ENCODE measurements at places on chromosomes 12 and 14.

DNA sequence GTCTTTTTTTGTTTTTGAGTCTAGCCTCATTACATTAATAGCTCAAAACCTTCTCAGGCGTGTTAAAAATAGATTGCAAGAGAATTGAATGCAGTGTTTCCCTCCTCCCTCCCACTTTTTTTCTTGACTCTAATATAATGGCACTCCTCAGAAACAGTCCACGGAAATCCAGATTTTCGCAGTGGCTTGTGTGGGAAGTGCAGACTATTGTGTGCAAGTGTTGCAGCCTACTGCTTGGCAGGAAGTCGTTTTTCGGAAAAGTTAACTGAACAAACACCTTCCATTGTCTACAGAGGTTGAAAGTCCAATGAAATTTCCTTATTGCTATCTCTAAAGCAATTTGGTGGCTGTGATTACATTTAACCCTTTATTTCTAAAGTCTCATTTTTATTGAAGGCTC, 147.9 kb upstream of the E2F7 start:
- DNase-seq = no peak

DNA sequence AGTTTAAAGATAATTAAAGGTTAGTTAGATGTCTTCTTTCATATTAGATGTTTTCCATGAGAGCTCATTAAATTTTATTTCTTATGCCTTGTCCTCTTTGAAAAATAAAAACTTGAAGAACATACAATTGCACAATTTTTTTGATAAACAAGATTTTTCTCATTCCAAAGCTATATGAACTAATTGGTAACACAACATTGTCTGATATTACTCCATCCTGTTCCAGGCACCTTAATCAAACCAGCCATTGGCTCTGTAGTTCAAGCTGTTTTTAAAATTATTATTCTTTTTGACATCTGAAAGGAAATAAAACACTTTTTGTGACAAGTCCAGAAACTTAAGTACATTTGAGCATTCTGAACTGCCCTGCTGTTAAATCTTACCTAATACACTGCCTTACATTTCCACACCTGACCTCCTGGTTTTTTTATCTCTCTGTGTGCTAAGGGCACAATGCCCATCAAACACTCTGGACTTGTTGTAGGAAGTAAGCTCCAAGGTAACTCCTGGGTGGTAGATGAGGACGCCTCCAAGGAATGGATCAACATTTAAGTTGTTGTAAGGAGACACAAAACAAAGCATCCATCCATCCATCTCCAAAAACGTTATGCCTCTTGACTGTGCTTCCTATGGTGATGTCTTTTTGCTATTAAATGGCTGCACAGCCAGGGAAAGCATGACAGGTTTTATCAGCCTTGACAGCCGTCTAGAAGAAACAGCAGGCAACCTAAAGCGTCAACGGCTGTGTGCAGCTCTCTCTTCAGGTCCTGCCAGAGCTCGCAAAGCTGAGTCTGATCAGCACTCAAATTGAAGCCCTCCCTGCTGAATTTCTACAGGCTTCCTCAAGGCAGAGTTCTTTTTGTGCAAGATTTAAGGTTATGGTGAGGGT, 449.9 kb upstream of the FLRT2 start:
- no peak for DNase-seq

DNA sequence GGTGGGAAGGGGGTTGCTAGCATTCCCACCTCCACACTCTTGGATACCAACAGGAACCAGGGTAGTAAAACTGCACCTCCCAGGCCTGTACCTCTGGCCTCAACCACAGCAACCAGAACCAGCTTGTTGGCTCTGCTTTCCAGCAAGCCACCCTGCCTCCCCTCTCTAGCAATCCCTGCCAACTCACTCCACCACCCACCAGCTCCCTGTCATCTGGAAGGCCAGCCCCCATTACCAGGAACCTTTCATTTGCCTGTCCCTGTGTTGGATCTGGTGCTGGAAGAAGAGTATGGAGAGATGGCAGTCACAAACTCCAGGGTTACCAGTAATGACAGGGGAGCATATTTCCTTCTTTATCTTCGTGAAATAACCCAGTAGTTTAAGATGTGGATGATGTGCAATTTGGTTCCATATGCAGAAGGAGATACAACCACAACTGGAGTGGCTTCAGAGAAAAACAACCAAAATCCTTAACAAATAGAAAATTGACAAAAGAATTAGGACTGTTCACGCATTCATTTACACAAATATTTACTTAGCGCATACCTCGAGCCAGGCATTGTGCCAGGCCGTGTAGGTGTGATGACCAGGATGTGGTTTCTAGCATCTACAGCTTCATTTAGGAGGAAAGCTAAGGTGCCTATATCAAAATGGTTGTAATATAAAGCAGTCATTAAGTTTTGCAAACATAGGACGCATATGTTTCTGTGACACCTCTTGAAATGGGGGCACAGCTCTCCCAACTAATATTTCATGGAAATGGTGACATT, 3.4 kb downstream of the B4GALNT3 start:
- DNase-seq = no peak

- no peak for DNase-seq
Observed at GRCh38 chr12:6791931-6792520, 2.7 kb downstream of the CD4 start.

DNA sequence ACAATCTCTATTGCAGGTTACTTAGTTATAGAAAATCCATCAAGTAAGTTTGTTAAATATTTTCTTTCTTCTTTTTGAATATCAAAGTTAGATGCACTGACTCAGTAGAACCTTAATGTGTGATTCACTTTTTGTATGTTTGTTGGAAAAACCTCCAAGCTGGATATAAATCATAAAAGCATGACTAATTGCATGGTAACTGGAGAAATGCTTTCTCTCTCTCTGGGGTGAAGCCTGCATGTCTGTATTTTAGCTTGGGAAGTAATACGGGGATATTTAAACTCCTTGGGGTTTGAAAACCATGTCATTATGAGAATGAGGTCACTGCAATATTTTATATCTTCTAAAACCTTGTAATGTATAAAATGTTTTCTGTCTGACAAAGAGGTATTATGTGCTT, 58.6 kb upstream of the MYF6 start:
- no peak for DNase-seq

DNA sequence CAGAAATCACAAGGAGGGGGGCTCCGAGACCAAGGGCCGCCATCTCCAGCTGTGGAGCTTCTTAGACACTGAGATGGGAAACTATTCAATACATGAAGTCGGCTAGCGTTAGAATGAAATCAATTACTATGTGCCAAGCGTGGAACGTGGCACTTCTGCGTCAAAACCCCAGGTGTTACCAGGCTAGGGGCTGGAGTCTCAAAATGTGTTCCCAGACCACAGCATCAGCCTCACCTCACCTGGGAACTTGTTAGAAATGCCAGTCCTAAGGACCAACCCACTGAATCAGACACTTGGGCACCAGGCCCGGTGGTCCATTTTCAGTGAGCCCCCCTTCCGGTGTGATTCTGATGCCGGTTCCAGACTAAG, 5.0 kb upstream of the SETD1B start:
- no peak for DNase-seq

DNA sequence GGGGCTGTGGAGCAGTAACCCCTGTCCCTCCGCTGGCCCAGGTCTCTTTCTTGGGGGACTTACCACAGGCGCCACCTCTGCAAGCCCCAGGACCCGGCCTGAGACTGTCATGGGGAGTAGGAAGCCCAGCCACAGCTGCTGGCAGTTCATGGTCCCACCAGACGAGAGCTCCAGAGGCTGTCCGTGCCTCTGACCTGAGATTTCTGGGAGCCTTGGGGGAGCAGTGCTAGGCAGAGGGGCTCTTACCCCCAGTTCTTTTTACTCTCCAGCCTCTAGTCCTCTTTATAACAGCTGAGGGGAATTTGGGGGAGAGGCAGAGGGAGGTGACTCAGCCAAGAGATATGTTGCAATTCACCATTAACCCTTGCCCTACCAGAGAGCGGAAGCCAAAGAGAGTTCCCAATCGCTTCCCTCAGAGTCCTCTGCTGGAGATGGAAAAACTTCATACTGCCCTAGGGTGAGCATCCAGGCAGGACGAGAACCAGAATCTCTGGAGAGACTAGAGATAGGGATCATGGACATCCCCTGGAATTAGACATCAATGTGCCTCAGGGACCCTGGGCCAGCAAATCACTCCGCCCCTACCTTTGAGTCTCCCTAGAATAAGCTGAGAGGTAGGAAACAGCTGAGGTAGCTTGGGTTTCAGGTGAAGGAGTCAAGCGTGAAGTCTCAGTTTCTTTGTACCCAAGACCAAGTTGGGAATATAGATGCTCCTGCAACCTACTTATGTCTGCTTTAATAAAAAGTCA, at the start of gene MMP19:
Gene MMP19, minus strand, starts transcription at position 256 of the 749 bp plus-strand sequence. Its CDS starts 106 bp downstream, at position 150.
- no peak for DNase-seq

DNA sequence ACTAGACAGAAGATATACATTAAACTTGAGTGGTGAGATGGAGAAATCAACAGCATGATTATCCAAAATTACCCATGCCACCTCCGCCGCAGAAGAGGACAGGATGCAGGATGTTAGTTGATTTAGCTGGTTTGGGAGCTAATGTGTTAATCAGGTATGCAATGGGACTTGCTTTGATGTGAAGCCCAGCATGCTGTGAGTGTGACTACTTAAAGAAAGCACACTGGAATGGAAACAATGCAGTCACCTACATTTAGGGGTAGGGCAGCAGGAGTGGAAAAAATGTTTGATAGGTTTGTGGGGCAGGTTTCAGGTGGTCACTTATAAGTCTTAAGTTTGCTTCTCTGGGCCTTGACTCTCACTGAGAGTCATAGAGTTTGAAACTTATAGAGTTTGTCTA, 170.0 kb upstream of the DAAM1 start:
- no peak for DNase-seq

GRCh38 chr12:122979908-122980182, 636 bp upstream of the ARL6IP4 start:
- DNase-seq = no peak

GRCh38 chr12:52014567-52015530, 8.1 kb downstream of the TAMALIN start:
- no peak for DNase-seq

GRCh38 chr14:81329640-81330381, 70.3 kb downstream of the STON2 start:
- DNase-seq = no peak

- DNase-seq = no peak
Observed at GRCh38 chr12:13661005-13661887, 320.2 kb downstream of the GRIN2B start.

GRCh38 chr14:57737598-57737997, 128.3 kb downstream of the SLC35F4 start:
- no peak for DNase-seq

- DNase-seq = no peak
Observed at GRCh38 chr14:33932576-33933345, 18.1 kb downstream of the EGLN3 start.

GRCh38 chr12:102232446-102232845, 34.8 kb upstream of the PMCH start:
- no peak for DNase-seq

- DNase-seq = no peak
Observed at GRCh38 chr14:51535443-51536044, 116.2 kb upstream of the FRMD6 start.

- no peak for DNase-seq
Observed at GRCh38 chr14:61498303-61498702, 176.9 kb downstream of the PRKCH start.
